ENCODE measurements at places on chromosomes 12 and 14.

- DNase-seq, result peak; percentile 50
Measured at GRCh38 chr14:67396381-67396970, 15.5 kb downstream of the PLEK2 start.

DNA sequence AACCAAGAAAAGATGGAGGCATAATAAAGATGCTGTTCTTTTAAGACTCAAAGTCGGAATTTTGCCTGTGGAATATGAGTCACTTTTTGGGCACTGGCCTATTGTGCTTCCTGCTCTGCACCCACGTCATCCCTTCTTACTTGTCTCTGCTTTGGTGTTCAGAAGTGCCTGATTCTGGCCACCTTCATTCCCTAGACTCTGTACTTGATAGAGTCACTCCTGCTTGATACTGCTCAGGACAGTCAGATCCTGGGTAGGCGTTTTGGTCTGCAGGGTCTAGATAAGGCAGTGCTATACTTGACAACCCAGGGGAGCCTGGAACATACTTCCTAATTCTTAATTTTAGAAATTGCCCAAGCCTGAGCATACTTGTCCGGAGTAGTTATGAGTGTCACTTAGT, 1.9 kb downstream of the LRRK2 start:
- peak; percentile 81 for DNase-seq

DNA sequence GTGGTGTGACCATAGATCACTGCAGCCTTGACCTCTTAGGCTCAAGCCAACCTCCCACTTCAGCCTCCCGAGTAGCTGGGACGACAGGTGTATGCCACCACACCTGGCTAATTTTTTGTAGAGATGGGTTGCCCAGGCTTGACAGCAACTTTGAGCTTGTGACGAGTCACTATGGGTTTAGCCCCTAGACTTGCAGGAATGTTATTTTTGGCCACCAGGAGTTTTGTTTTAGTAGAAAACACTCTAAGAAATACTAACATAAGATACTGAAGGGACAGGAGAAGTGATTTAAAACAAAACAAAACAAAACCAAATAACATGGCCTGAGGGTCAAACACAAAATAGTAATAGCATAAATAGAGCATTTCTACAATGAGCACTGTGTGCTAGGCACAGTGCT, 26.4 kb downstream of the SETD3 start:
- DNase-seq, result no peak

DNA sequence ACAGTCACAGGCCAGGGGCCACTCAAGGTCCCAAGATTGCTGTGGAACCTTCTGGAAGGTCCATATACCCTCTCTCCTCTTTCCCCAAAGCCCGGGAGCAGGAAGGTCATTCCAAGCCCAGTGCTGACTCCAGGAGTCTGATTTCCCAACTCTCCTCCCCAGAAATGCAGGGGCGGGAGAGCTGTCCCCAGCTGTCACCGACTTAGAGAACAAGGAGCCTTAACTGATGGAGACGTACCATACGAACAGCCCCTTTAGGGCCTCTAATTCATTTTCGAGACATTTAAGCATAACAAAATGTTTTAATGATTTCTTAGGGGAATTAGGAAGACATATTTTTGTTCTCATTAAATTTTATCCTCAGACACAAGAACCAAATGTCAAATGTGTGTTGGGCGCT, 99.2 kb downstream of the PHETA1 start:
- DNase-seq, result no peak

DNA sequence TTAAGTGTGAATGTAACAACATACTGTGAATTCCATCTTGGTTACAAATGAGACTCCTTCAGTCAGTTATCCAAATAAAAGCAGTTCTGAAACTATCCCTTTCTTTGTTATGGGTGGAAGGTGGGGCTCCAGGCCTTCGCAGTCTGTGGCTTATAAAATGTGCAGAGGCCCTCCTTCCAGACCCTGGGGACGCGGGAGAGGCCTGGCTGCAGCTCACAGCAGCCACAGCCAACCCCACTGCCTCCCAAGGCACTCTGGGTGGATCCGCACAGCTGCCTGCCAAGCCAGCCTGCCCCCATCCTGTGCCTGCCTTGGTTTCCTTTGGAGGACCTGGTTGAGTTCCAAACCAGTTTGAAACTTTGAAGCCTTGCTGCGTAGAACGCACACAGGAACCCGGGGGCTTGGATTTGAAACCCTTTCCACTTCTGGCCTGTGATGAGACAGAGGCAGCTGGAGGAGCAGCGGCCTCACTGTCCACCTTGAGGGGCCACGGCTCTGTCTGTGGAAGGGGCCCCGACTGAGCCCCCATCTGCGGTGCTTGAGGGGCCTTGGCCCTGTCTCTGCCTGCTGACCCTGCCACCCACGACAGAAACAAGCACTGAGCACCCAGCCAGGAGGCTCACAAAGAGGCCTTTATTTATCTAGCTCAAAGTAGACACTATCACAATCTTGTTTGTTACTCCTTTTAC, 30.4 kb downstream of the CCNK start:
- no peak for DNase-seq

DNA sequence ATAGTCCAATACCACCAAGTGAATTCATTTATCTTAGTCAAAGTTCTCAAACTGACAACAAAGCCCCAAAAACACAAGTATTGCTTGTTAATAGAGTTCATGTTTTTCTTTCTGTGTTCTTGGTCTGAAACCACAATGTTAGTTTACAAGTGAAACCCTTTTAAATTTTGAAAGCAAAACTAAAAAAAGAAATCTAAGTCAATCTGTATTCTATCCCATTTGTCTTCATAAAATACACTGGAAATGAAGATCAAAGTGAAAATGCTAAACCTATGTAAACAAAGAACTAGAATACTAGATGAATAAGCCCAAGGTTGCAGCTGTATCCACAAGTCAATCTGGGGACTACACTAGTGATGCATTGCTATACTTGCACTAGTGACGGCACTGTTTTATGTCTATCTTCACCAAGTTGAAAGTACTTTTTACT, 10.4 kb downstream of the MAP4K5 start:
- no peak for DNase-seq

DNA sequence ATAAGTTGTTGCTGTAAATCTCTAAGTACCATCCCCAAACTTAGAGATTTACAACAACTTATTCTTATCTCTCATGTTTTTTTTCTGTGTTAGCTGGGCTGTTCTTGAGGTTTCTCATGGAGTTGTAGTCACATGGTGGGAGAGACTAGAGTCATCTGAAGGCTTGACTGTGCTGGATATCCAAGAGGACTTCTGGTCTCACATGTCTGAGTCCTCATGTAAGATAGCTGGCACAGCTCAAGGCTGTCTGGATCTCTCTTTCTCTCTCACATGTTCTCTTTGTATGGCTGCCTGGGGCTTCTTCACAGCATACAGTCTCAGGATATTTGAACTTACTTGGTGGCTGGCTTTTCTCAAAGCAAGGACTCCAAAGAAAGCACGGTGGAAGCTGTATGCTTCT, 63.8 kb downstream of the DACT1 start:
- no peak for DNase-seq

GRCh38 chr12:126487431-126487980, 1422.3 kb downstream of the AACS start:
- DNase-seq, result no peak

DNA sequence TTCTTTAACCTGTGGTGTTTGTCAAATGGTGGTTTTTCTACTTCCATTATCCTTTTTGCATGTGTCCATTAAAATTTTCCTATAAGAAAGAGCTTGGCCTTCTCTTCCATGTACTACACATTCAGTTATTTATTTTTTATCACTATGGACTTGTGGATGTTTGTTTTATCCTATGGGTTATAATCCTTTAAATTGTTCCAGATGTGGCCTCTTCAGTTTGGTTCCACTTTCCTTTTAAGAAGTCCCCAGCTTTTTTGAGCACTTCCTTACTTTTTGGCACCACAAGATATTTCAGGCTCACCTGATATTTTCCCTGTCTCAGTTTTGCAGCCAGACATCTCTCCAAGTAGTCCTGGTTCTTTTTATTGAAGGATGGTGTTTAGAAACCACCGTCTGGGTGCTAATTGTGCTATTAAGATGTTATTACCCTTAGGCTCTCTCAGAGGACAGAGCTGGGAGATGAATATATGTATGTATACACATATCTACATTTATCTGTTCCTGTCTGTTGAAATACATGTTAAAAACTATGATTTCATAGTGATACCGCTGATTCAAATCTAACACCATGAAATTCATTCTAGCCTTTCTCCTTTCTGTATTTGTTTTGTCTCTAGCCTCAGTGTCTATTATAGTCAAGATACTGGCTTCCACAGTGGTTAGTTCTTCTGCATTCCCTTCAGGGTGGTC, 408.5 kb upstream of the RGS6 start:
- DNase-seq, result no peak

DNA sequence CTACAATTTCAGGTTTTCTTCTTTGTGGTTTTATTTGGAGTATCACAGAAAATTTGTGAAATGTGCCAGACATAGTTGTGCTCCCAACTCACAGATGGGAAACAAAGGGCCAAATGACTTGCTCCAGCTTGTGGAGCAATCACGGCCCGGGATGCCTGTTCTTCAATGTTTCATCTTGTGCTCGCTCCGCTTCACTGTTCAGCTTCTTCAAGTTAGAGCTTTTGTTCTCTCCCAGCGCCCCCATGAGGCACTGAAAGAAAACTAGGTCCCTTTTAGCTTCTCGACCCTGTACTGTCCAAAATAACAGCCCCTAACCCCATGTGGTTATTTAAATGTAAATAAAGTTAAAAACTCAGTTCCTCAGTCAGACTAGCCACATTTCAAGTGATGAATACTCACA, 187.9 kb upstream of the STXBP6 start:
- DNase-seq, result no peak

GRCh38 chr14:55077170-55078151, 26.0 kb downstream of the MAPK1IP1L start:
- DNase-seq, result no peak

- no peak for DNase-seq
Measured at GRCh38 chr14:93025055-93025454, 90.7 kb downstream of the ITPK1 start.

GRCh38 chr14:50559990-50560930, at the start of gene ATL1:
TSS of gene ATL1 (plus strand) at chr14:50560145. CDS start at chr14:50560266, 121 bp downstream.
- DNase-seq, result peak; percentile 51

DNA sequence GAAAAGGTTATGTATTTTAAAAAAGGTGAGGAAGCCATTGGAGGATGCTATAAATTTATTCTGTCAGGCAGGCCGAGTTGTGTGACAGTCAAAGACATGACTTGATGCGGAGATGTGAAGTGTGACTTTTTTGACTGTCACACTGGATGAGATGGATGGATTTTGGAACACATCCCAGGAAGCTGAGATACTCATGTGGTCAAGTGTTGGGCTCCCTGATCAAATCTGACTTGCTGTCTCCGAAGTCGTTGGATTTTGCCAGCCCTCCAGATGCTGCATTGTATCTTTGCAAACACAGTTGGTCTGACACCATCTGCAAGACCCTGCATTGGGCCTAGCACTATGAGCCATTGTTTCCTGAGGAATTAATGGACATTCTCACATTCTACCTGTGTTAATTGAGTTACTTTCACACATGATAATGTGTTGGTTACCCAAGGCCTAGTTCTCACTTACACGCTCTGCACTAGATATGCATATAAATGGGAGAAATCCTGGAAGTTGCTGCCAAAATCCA, 204.0 kb upstream of the PRKD1 start:
- DNase-seq, result no peak

GRCh38 chr12:106919910-106920544, 35.7 kb upstream of the TMEM263 start:
- peak; percentile 37 for DNase-seq

DNA sequence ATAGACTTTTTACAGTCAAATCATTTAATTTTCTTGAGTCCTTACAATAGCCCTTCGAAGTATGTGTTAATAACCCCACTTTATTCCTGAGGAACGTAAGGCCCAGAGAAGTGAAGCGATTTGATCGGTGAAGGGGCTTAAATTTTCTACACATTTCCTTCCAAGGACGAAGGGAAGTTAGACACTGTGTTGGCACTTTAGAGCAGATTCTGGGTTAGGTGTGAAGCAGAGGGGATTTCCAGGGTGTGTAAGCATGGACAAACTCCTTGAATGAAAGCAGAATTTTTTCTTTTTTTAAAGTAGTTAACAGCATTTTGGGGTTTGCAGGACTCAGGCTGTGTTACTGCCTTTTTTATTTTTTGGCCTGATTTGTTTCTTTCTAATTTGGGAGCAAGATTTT, 38.9 kb downstream of the PRORP start:
- no peak for DNase-seq

DNA sequence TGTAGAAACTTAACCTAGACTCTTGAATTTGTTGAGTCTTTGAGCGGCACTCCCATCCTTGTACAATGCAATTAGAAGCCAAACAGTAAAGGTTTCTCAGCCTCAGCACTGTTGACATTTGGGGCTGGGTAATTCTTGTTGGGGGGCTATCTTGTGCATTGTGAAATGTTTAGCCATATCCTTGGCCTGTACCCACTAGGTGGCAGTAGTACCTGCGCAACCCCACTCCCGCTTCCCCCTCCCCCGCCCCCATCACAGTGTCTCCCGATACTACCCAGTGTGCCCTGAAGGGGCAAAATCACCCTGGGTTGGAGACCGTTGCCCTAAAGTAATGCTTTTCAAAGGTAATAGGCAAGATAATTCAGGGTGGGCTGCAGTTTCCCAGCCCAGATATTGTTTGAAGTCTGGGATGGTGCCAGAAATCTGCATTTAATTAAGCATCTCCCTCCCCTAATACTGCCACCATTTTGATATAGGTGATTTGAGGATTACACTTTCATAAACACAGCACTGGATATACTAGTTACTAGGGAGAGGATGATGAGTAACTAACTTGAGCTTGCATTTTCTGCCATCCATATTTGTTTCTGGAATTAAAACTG, 1.8 kb downstream of the COX6A1 start:
- peak; percentile 54 for DNase-seq

GRCh38 chr12:26719852-26720251, 113.1 kb downstream of the ITPR2 start:
- no peak for DNase-seq

DNA sequence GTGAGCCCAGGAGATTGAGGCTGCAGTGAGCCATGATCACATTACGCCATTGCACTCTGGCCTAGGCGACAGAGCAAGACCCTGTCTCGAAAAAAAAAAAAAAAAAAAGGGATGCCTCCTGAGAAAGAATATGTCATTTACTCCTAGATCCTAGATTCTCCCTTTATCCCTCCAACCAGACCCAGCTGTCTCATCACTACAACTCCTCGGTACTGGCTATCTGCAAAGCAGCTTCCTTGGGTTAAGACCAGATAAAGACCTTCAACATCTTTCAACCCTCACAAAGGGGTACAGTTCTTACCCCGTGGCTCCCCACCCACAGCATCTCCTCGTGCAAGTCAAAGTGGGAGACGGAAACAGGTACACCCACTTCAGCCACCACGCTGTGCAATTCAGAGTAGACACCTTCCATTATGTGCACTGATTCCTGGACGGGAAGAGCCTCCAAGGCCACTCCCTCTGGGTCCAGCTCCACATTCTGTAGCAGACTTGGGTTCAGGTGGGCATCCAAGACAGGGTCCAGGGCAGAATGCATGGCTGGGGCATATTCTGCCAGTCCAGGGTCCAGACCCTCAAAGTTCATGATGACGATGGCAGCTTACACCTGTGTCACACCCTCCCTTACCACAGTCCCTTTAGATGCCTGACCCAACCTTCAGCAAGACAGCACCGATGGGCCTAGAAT, 1.1 kb downstream of the PAN2 start:
- no peak for DNase-seq

GRCh38 chr12:62256408-62257096, 3.7 kb upstream of the USP15 start:
- DNase-seq, result no peak

Measured in A172 (cell line).